Activated CD4-positive, CD25-positive, alpha-beta regulatory T cell treated with anti-CD3 and anti-CD28 coated beads, Interleukin-2, amount 50 U/mL, for 72 hours (primary cell): ENCODE measurements at places on chromosomes 5 and 9.
A peak's percentile ranks its signal among the peaks of the same experiment; 100 is the strongest.

- no peak for DNase-seq
Observed at GRCh38 chr5:74153255-74153790, 487.2 kb downstream of the ENC1 start.

DNA sequence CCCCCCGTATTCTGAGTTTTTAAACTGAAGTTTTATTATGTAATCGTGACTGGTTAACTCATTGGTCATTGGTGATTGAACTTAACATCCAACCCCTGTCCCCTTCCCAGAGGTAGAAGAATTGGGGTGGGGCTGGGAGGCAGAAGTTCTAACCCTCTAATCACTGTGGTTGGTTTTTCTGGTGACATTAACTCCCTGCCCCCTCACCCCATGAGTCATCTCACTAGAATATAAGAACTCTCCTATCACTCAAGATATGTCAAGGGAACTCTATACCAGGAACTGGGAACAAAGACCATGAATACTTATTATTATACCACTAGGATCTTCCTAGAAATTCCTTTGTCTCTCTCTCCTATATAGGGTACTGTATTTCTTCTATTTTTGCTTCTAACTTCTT is 52.3 kb upstream of the CAVIN4 start:
- DNase-seq, result no peak

GRCh38 chr5:62083661-62084060 is 222.3 kb upstream of the KIF2A start:
- no peak for DNase-seq

- DNase-seq, result no peak
Observed at GRCh38 chr9:124260769-124261603, 3.2 kb downstream of the NEK6 start.

GRCh38 chr5:66680804-66681203 is 84.6 kb downstream of the MAST4 start:
- no peak for DNase-seq

- DNase-seq, result no peak
Observed at GRCh38 chr5:105034401-105034763, 1471.8 kb upstream of the NUDT12 start.

- DNase-seq, result no peak
Observed at GRCh38 chr9:135485832-135486231, 6.2 kb downstream of the PPP1R26 start.

- no peak for DNase-seq
Observed at GRCh38 chr9:38003230-38003629, 65.8 kb downstream of the SHB start.

GRCh38 chr9:117656002-117656401 is 48.2 kb upstream of the TLR4 start:
- no peak for DNase-seq

GRCh38 chr5:76693141-76693540 is 22.8 kb upstream of the F2R start:
- no peak for DNase-seq

- DNase-seq, result no peak
Observed at GRCh38 chr5:125194883-125195282, 448.4 kb upstream of the ZNF608 start.

GRCh38 chr9:124011460-124012301 is at the start of gene LHX2:
LHX2 (plus strand) TSS chr9:124011768; CDS start chr9:124012349, 581 bp downstream.
- peak; percentile 34 for DNase-seq

DNA sequence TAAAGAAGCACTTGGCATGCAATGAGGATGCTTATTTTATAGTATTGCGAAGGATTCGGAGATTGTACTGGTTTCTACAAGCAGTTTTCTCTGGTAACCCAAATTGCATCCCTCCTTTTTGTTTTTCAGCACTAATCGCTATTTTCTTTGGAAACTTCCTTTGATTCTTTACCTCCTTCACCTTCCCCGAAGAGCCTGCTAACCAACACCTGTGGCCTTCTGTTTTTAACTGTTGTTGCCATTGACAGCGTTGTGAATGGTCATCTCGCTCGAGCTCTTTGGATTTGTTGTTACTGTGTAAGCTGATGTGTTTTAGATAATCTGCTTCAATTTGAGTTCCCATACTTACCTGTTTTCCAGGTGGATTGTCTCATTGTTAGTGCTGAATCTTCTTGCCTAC is 1.1 kb downstream of the CNOT6 start:
- no peak for DNase-seq

DNA sequence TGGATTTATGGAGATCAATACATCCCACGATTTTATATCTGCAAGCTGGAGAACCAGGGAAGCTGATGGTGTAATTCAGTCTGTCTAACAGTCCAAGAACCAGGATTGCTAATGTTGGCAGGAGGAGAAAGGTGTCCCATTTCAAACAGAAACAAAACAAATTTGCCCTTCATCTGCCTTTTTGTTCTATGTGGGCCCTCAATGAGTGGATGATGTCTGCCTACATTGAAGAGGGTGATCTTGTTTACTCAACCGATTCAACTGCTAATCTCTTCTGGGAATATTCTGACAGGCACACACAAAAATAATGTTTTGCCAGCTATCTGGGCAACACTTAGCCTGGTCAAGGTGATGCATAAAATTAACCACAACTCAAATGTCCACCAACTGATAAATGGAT is 65.1 kb upstream of the IL33 start:
- DNase-seq, result no peak

- no peak for DNase-seq
Observed at GRCh38 chr5:57036761-57037160, 84.8 kb upstream of the MIER3 start.

GRCh38 chr5:113705657-113706056 is 192.2 kb downstream of the YTHDC2 start:
- DNase-seq, result no peak

- DNase-seq, result no peak
Observed at GRCh38 chr5:9885164-9885563, 255.0 kb upstream of the TAS2R1 start.

DNA sequence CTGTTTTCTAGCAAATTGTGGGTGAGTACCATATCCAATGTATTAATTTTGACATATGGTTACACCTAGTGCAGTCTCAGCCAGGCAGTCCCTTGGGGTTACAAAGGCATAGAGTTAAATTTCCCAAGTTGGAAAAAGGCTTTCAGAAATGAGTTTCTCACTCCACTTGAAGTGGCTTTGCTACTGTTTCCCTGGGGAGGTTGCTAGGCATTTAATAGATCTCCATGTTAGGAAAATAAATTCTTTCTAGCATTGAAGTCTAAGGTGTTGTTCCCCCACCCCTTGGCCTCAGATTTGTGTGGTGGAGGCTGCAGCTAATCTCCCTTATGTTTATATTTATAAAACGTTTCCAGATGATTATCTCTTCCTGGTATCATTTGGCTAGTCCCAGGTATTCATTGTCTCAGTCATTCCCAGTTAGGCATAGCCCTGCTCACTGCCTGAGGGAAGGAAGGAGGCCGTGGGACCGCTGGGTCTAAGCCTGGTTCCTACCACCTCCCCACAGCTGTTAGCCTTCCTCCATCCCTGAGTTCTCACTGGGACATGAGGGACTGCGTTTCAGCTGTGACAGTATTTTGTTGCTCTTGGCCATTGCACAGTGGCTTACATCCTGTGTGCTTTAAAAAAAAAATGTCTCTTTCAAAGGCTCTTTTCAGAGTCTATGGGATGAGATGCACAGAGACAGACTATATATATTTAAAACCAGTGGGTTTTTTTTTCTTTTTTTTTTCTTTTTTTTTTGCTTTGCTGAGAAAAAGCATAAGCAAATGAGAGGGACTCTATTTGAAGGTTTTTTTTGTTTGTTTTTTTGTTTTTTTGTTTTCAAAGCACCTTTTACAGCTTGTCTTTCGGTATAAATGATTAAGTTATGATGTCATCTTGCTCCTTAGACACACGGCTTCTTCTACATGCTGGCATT is 121.5 kb downstream of the MAST4 start:
- DNase-seq, result no peak

GRCh38 chr9:123326187-123326586 is 29.8 kb upstream of the CRB2 start:
- no peak for DNase-seq

DNA sequence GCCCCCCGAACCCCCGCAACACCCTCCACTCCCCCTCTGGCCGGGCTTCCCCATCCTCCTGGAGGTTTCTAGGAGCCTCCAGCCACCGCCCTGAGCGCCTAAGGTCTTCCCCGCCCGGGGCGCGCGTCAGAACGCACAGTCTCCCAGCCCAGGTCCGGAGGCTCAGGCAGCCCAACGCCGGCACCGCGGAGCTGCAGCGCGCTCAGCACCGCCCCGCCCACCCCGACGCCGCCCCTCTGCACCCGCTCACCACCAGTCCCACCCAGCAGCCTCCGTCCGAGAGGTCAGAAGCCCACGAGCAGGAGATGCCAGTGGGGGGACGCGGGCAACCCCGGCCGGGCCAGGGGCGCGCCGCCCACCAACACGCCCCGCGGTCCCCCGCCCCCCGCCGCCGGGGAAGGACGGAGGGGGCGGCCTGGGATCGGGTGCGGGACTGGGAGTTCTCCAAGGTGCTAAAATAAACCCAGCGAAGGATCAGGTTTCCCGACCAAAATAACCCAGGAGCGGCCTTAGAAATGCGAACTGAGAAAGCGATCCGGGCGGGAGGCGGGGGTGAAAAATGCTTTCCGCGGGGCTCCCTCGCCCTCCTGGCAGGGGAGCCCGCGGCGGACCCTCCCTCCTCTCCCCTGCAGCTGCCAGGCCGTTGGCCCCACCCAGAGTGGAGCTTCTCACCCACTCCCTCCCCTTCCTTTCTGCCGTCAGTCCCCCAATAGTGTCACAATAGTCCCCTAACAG is 6.5 kb upstream of the FAM78A start:
- DNase-seq, result no peak

GRCh38 chr5:107329850-107330249 is 340.9 kb downstream of the EFNA5 start:
- DNase-seq, result no peak

DNA sequence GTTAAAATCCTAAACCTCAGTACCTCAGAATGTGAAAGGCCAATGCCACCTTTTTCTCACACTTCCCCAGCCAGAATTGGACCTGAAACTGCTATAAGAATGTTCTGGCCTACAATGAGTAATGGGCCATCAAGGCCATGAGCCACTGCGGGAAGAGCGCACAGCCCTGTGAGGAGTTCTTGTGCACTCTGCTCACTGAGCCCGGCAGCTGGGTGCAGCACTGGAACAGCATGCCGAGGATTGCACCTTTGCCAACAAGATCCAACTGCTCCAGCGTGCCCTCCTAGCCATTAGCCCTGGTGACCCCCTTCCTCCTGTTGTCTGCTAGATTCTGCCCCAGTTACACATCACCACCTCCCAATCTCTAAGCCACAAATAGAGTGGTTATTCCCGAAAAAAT is 758.1 kb downstream of the PRELID2 start:
- DNase-seq, result no peak

DNA sequence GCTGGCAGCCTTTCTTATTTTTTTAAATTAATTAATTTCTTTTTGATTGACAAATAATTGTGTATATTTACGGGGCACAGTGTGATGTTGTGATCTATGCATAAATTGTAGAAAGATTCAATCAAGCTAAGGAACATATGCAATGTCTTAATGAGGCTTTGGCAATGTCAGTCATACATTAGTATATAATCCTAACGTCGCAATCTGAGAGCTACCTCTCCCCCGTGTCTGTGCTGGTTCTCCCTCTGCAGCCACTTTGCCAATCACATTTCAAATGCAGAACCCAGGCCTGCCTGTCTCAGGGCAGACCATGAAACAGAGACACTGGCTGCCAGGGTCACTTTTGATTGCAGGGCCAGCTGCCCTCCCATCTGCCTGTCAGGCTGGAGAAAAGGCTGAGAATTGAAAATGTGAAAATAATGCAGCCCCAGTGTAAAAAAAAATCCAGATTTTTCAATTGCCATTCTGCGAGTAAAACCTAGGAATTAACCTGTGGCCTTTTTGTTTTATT is 56.3 kb downstream of the SLC24A2 start:
- DNase-seq, result no peak

DNA sequence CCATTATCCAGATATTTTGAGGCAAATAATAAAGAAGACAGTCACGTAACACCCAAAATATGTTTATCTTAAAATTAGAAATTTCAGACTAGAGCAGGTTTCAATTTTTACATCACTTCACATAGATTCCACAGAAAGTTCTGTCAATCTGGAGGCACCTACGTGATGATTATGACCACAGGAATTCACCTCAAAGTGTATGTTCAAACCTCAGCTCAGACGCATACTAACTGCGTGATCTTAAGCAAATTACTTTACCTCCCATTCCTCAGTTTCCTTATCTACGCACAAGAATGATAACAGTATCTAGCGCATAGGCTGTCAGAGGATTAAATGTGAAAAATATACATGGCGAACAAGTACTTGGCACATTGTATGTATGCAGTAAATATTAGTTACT is 5.9 kb upstream of the CDH6 start:
- DNase-seq, result no peak

DNA sequence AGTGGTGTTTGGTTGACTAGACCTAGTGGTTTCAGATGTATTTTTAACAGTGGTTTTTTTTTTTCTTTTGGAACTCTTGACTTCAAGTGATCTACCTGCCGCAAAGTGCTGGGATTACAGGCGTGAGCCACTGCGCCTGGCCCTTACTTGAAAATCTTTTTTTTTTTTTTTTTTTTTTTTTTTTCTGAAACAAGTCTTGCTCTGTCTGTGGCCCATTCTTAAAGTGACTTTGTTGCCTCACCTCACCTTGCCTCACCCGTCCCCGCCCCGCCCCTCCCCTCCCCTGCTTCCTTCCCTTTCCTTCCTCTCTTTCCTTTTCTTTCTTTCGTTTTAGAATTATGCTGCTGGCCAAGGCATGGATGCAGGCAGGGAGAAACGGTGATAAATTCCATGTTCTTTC is 26.0 kb downstream of the GPBP1 start:
- no peak for DNase-seq

- DNase-seq, result no peak
Observed at GRCh38 chr5:116834796-116835515, 260.3 kb upstream of the SEMA6A start.

DNA sequence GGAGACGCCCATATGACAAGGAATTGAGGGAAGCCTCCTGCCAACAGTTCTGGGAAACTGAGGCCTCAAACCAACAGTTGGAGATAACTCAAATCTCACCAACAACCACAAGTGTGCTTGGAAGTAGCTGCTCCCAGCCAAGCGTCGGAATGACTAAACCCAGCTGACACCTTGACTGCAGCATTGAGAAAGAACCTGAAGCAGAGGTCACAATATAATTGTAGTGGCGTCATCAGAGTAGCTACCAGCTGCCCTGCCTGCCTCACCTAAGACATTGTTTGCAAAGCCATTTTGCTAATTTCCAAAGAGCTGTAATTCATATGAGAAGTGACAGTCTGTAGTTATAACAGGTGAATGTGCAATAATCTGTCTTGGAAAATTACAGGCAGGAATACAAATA is 40.8 kb upstream of the ANKRD31 start:
- no peak for DNase-seq

GRCh38 chr5:84370176-84370575 is 14.5 kb downstream of the EDIL3 start:
- no peak for DNase-seq
